ENCODE measurements at places on chromosomes 1 and 21.

GRCh38 chr1:93584261-93585003 is 97.2 kb downstream of the BCAR3 start:
- no peak for DNase-seq

- DNase-seq = no peak
Measured at GRCh38 chr1:18175530-18176377, 68.2 kb downstream of the IGSF21 start.

GRCh38 chr1:219391297-219391696 is 217.6 kb downstream of the LYPLAL1 start:
- no peak for DNase-seq

- DNase-seq = no peak
Measured at GRCh38 chr1:222331765-222332164, 216.1 kb downstream of the HHIPL2 start.
